ENCODE measurements at places on chromosomes 11 and 22.

DNA sequence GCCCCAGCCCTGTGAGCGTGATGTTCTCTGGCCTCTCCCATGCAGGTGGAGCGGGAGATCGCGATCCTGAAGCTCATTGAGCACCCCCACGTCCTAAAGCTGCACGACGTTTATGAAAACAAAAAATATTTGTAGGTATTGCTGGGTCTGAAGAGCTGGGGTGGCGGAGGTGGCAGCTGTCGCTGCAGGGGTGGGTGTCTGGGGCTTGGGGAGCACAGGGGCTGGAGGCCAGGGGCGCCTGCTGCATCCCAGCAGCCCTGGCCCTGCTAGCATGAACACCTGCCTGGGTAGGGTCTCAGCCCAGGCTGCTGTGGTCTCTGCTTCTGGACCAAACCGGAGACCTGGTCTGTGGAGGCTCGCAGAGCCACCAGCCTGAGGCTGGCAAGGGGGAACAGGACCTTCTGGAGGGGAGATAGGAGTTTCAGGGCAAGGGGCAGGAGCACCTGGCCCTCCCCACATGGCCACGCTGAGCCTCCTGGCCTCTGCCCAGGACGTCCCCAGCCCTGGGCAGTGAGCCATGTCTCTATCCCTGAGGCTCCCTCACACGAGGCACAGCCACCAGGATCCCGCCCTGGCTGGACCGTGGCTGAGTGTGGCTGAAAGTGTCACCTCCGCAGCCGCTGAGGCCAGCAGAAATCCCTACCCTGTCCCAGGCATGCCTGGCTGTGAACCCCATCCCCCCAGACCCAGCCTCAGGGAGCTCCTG lies 48.2 kb downstream of the MOB2 start:
- no peak for DNase-seq

DNA sequence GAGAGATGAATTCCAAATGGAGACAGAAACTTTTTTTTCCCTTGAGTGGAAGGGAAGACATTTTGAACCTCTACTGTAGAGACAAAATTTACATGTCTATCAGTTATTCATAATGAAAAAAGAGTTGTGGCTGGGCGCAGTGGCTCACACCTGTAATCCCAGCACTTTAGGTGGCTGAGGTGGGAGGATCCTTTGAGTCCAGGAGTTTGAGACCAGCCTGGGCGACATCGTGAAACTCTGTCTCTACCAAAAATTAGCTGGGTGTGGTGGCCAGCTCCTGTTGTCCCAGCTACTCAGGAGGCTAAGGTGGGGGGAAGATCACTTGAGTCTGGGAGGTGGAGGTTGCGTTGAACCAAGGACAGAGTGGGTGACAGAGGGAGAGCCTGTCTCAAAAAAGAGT lies 4.1 kb downstream of the EED start:
- no peak for DNase-seq

GRCh38 chr11:38304926-38305325 lies 1706.9 kb upstream of the RAG2 start:
- DNase-seq, result no peak

DNA sequence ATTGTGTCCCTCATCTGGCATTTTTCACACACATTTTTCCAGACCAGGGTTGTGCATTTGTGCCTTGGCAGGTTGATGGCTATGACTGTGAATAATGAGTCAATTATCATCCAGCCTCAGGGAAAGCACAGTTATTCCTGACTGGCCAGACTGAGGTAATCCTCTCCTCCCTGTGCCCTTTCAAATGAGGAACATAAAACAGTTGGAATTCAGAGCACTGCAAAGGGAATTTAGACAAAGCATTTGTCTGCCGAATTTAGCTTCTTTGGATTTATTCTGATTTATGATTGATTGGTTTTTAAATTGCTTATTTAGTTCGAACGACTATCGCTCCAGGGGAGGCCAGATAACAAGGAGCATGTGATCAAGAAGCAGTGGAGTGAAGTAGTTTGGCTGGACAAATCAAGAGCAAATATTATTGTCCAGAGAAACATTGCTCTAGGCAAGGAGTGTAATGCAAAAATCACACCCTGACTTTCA lies 30.8 kb upstream of the RAG2 start:
- no peak for DNase-seq

DNA sequence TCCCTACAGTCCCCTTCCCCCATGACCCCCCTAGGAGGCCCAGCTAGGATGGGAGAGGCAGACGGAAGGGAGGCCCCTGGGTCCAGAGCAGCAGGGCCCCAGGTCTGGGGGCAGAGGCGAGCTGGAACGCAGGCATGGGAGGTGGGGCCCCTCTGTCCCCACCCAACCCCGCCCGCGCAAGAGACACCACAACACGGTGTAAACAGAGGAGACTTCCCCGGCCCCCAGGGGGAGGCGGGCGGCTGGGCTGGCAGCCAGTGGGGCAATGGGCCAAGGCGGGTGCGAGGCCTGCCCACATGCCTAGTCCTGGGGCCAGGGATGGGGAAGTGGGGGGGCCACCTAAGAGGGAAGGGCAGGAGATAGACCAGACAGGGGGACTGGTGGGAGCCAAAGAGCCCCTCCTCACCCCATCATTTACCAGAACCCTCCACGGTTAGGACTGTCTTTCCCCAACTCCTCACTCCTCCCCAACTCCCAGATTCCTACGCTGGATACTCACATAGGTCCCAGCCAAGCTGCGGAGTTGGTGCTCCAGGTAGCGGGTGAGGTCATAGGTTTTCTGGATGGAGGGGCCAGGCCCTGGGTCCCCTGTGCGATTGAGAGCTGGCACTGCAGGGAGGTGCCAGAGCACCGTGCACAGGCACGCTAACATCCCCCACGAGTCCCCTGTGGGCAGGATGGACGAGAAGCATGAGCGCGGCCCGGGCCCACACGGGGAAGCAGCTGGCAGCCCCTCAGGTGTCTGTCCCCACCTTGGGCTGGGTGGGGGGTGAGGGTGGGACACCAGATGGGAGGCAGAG lies 6.2 kb downstream of the CLCF1 start:
- no peak for DNase-seq

GRCh38 chr11:59558270-59558643 lies 46.9 kb downstream of the OR4D9 start:
- DNase-seq, result no peak

GRCh38 chr11:114060392-114061047 lies 1.0 kb downstream of the ZBTB16 start:
- no peak for DNase-seq

DNA sequence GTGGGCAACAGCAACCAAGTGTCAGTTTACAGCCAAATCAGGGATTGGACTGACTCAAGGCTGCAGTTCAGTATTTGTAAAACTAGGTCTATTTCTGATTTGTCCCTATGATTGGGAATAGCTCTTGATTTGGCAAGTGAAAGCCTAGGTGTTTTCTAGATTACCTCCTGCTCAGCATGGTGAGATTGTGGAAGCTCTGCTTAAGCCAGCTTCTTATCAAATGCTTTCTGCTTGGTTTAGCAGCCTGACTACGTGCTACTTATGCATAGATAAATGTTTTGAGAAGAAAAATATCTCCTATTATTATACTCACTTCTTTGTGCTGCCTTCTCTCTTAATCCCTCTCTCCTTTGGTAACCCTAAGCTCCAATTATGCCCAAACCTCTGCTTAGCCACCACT lies 86.3 kb upstream of the AMOTL1 start:
- DNase-seq, result no peak

DNA sequence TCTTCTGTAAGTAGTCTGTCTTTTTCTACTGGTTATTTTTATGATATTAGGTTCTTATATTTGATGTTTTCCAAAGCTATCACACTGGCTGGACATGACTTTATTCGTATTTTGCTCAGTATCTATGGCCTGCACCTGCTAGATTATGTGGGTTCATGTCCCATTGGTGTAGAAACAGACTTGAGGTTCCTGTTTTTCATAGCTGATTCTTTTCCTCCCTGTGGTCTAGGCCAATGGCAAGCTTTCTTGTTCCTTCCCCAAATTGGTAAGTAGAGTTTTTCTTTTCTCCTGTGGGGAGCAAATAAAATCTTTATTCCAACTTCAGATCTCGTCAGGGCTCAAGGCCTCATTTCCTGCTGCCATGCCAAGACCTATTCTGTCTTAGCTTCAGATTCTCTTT lies 30.2 kb upstream of the SWAP70 start:
- no peak for DNase-seq

GRCh38 chr11:25988178-25988577 lies 343.8 kb upstream of the ANO3 start:
- no peak for DNase-seq

DNA sequence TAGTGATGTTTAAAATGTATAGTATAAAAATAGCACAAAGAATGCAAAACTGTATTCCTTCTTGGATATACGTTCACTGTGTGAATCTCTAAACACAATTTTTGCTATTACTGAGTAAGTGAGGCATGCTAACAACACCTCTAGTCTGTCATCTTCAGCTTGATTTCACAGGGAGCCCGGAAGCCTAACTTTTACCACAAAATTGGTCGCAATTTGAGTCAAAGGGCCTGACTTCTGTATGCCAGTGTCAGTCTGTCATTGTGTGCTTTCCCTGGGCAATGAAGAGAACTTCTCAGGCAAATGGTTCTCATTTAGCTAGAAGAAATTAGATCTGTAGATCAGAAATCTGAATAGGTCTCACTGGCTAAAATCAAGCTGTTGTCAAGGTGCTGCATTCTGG lies 1059.5 kb downstream of the FAM181B start:
- DNase-seq, result no peak

DNA sequence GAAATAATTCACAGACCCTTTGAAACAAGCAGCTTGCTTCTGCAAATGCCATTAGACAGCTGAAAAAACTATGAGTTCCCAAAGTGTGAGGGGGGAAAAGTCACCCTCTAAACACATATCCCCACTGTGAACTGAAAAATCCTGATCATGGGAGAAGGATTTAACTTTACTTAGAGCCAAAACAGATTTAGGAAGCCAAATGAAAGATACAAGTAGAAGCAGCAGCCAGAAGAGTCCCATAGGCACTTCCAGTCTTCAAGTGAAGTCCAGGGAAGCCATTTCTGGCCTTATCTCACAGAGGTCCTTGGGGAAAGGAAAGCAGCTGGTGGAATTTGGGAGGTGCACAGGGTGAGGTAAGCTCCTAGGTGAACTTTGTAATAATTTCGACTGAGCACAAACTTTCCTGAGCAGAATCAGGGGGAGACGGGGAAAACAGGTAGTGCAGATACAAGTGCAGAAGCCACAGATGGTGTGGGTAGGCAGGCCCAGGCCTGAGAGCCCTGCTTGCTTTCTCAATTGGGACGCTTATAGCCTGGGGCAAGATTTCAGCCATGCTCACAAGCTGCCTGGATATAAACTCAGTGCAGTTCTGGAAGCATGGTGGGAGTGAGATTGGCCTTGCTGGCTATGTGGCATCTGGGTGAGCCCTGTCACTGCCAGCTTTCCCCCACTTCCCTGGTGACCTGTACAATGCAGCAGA lies 44.8 kb downstream of the GAS2 start:
- DNase-seq, result no peak

- DNase-seq, result no peak
Observed at GRCh38 chr11:45592636-45593035, 72.8 kb downstream of the CHST1 start.

- DNase-seq, result no peak
Observed at GRCh38 chr11:134905517-134905916, 493.5 kb upstream of the B3GAT1 start.

DNA sequence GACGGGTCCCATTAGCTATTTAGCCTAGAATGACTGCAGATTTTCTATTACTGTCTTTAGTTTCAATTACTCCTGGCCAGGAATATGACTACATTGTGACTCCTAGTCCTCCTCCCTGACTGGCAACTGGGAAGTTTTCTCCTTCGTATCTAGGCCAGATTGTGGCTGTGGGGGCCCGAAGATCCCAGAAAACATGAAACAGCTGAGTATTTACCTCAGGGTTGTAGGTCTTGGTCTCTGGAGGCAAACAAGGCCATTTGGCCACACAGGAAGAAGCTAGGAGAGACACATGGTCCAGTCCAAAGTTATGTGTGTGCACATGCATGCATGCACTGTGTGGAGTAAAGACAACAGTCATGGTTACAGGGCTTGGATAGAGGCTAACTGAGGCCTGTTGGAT lies 10.2 kb upstream of the GDPD4 start:
- no peak for DNase-seq

DNA sequence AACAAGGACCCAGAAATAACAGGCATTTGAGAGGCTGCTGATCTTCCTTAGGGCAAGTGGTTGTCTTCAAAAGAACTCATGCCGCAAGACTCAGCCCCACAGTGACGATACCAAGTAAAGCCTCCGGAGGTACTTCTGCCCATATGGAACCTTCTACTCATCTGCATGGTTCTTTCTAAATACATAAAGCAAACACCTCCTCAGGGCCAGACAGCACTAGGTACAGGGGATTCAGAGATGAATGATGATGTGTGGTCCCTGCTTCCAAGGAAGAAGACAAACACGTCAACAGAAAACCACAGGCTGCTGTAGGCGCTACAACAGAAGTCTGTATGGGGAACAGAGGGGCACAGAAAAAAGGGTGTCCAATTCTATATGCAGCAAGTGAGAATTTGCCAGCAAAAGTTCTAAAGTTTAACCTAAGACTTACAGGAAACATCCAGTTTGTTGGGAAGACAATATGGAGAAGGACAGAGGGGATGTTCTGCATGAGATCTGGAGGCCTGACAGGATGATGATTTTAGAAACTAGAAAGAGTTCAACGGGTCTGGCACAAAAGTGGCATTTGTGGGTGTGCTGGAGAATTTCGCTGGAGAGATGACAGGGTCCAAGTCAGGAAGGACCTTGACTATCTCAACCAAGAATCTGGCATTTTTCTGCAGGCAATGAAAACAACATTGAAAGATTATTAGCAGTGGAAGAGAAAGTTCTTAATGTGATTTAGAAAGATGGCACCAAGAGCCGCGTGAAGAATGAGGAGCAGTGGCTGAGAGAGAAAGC lies 23.7 kb downstream of the JAML start:
- DNase-seq, result no peak

DNA sequence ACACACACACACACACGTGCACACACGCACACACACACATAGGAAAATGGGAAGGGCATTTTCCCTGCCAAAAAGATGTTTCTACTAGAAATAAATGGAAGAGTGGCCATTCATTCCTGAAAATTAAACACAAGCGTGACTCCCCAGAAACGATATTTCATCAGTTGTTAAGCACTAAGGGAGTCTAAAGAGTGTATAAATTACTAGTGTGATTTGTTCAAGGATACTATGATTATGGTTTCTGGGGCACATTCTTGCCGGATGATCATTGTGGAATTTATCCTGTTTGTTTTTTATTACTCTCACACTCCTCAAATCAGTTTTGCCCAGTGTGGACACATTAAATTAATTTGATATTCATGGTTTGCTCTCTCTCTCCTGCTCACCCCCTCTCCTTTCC lies 16.4 kb upstream of the AMOTL1 start:
- DNase-seq, result no peak

- no peak for DNase-seq
Observed at GRCh38 chr11:45061641-45062040, 84.8 kb upstream of the PRDM11 start.

DNA sequence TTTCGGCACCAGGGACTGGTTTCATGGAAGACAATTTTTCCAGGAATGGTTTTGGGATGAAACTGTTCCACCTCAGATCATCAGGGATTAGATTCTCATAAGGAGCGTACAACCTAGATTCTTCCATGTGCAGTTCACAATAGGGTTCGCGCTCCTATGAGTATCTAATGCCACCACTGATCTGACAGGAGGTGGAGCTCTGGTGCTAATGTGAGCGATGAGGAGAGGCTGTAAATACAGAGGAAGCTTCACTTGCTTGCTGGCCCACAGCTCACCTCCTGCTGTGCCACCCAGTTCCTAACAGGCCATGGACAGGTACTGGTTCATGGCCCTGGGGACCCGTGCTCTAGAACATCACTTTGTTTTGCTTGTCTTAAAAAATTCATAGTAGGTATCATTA lies 41.8 kb upstream of the AMPD3 start:
- DNase-seq, result no peak

- no peak for DNase-seq
Observed at GRCh38 chr22:26017932-26018331, 151.3 kb upstream of the SEZ6L start.

- DNase-seq, result no peak
Observed at GRCh38 chr11:42957831-42958230, 354.0 kb upstream of the API5 start.

All from LoVo (cell line).